Stimulated activated CD4-positive, alpha-beta T cell treated with anti-CD3 and anti-CD28 coated beads, Interleukin-1b, Interleukin-23, amount 100 ng/mL, for 1 hour (primary cell): ENCODE measurements at places on chromosomes 13 and 19.

DNA sequence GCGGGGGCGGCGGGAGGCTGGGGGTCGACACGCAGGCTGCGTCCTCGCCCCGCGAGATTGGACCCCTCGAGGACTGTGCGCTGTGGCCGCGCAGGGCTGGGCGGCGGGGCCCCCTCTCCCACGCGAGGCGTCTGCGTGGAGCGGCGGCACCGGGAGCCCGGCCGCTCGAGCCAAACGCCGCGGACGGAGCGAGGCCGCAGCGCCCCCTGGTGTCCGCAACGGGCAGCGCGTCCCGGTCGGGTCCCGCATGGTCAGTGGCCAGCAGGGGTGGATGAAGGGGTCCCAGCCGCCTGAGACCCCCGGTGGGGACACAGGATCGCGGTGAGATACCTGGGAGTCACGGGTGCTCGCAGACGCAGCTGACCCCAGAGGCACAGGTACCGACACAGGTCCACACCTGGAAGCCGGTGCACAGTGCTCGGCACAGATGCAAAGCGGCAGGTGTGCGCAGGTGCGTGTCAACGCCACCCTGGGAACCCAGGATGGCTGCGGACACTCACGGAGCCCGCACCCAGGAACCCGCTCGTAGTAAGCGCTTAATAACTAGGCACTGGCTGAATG is 2.1 kb upstream of the CIRBP start:
- no peak for DNase-seq

GRCh38 chr13:93007928-93008327 is 218.7 kb upstream of the GPC6 start:
- no peak for DNase-seq

DNA sequence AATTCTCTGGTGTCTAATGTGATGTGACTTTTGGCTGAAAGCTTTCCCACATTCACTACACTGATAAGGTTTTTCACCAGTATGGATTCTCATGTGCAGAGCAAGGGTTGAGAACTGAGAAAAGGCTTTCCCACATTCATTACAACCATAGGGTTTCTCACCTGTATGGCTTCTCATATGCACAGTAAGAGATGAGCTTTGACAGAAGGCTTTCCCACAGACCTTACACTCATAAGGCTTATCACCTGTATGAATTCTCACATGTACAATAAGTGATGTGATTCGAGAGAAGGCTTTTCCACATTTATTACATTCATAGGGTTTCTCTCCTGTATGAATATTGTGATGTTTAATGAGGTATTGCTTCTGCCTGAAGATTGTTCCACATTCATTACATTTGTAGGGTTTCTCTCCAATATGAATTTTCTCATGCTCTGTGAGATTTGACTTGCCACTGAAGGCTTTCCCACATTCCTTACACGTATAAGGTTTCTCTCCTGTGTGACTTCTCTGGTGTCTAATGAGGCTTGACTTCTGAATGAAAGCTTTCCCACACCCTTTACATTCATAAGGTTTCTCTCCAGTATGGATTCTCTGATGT is 14.0 kb downstream of the ZNF260 start:
- DNase-seq: no peak

DNA sequence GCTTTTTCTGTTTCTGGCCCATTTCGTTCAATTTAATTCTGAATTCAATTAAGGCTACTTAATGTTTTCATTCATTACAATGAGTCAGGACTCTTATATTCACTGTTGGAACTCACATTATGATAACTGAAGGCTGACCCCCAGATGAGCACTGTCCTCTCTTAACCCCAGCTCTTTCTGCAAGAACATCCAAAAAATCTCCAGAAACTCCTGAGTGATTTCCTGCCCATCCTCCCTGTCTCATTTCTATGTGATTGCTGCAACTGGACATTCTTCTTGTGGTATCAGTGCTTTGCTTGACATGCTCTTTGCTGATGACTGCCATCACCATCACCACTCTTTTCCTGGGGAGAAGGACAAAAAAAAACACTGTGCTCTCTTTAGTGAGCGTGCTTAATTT is 240.3 kb downstream of the SPRY2 start:
- no peak for DNase-seq

DNA sequence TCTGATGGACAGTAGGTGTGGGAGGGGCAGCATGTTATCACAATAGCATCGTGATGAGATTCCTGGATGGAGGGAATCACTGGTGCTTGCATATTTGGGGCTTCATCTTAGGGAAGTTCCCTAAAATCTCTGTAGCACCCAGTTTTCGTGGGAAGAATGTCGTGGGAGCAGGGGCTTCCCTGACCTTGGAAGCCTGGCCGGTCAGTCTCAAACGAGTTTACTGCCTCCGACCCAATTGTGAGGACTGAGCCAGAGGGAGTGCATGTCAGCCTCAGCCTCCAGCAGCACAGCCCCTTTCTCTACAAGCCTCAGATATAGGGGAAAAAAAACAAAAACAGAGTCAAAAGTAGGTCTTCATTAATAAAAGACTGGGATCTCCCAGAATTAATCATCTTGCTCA is 32.2 kb downstream of the COL4A2 start:
- no peak for DNase-seq

- no peak for DNase-seq
Observed at GRCh38 chr19:50206191-50206590, 2.8 kb downstream of the MYH14 start.

DNA sequence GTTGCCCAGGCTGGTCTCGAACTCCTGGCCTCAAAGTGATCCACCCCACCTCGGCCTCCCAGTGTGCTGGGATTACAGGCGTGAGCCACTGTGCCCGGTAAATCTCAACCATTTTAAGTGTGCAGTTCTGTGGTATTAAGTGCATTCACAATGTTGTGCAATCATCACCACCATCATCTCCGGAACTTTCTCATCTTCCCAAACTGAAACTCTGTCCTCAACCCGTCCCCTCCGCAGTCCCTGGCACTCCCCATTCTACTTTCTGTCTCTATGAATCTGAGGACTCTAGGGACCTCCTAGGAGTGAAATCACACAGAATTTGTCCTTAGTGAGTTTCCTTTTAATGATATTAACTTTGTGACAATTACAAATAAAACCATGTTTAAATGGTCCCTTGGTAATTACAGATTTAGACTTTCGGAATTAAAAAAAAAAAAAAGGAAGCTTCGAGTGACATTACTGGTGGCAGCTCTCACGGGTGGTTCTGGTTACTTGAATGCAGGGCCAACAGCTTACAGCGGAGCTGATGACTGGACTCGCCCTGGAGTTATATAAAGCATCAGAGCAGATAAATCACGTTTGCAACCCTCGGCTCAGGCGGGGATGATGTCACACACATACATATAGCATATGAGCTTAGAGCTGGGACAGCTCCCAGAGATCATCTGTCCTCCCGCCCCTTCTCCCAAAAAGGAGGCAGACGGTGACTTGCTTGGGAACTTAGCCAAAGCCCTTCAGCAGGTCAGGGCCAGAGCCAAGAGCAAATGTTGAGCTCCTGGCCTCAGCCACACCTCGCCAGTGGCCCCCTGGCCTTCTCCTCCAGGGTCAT is 89.8 kb downstream of the ZNF557 start:
- DNase-seq: no peak

GRCh38 chr13:74464670-74465069 is 330.5 kb upstream of the KLF12 start:
- no peak for DNase-seq

DNA sequence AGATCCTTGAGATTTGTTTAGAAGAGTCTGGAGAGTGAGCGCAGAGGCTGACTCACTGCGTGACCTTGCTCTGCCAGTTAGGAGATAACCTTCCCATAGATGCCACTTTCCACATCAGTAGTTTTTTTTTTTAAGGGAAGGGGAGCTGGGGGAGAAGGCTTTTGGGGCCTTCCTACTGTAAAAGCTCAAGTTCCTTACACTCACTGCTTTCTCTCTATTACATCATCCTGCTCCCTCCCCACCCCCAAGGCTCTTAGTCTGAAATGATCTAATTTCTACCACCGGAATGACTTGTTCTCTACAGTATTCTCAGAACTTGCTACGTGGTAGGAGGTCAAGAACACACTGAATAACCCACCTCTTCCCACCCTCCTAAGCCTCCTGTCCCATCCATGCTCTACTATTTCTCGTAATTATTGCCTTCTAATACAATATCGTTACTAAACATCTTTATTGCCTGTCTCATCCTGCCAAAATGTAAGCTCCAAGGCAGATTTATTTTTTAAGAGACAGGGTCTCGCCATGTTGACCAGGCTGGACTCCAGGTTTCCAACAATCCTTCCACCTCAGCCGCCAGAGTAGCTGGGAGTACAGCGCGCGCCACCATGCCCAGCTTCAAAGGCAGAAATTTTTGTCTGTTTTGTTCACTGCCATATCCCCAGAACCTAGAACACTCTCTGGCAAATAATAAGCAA is 1.2 kb downstream of the LONP1 start:
- no peak for DNase-seq

DNA sequence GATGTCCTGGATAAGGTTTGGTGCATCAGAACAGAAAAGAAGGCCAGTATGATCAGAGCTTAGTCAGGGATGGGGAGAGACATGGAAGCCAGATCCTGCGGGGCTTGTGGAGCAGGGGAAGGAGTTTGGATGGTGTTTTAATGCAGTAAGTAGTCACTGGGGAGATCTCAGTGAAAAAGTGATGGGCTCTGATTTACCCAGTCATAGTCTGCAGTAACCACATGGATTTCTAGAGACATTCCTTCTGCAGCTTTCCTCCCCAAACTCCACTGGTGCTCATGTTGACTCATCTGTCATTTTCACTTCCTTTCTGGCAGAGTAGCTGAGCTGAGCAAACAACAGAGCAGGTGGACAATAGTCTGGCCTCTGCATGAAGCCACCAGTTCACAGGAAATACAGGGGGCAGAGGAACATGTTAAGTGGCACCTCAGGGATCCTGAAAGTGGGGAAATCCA is 144.1 kb downstream of the DPF1 start:
- no peak for DNase-seq

GRCh38 chr19:44960906-44961728 is 5.9 kb downstream of the CLPTM1 start:
- no peak for DNase-seq

DNA sequence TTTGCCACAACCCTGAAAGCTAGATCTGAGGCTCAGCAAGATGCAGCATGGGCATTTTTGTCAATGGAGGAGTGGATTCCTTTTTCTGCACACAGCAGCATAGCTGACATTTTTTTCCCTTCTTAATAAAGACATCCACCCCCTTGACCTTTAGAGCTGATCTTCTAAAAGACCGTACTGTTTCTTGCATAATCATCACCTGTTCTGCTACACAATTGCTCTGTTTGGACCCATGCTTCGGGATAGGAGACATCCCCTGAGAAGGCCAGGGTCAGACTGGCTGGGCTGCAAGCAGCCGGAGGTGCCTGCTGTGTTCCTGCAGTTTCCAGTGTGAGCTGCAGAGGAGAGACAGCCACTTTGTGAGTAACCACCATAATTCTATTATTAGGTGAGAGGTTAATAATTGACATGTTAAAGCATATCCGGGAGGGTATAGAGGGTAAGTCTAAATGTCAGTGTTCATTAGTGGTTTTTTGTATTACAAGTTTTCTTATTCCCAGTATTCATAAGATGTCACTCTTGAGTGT is 108.5 kb upstream of the C1QTNF9B start:
- no peak for DNase-seq

- no peak for DNase-seq
Observed at GRCh38 chr19:1826557-1827521, 14.8 kb upstream of the ATP8B3 start.

DNA sequence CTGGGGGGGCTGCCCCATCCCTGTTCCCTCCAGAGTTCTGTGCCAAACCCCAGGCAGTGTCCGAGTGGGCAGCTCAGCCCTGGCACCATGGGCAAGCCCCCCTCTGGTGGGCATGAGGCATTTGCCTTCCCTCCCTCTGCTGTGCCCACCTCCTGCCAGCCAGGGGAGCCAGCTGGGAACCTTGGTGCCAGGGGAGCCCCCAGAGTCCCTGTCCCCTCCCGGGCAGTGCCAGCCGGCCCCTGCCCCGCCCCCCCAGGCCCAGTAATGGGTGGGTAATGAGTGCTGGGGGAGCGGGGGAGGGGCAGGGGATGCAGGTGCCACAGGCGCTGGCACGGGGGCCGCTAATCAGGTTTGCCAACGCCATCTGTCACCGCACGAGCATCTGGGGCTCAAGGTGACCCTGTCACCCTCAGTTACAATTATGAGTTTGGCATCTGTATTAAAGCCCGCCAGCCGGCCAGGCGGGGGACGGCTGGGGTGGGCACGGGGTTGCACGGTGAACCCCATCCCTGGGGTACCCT is 5.9 kb downstream of the DAND5 start:
- DNase-seq: no peak

DNA sequence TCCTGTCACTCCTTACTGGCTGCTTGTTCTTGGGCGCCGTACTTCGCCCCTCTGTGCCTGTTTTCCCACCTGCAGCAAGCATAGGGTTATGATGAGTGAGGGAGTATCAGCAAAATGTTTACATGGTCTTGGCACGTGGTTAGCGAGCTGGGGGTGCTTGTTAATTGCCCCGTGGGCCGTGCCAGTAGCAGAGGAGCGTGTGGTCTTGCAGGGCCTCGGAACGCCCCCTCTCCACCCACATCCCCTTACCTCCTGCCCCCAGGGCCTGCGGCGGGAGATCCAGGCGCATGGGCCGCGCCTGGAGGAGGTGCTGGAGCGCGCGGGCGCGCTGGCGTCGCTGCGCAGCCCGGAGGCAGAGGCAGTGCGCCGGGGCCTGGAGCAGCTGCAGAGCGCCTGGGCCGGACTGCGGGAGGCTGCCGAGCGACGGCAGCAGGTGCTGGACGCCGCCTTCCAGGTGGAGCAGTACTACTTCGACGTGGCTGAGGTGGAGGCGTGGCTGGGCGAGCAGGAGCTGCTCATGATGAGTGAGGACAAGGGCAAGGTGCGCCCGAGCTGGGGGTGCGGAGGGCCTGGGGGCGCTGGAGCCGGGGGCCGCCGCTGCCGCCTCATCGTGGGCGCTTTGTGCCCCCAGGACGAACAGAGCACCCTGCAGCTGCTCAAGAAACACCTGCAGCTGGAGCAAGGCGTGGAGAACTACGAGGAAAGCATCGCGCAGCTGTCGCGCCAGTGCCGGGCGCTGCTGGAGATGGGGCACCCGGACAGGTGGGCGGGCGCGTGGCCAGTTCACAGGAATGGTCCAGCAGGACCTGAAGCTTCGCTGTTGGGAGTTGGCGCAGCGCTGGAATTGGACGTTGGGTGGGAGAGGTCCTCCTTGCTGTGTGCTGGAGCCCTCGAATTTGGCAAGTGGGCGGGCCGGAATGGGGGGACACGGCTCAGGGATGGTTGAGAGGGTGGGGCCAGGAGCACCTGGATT is 22.5 kb upstream of the SHKBP1 start:
- no peak for DNase-seq

- DNase-seq: no peak
Observed at GRCh38 chr13:50171590-50172282, 156.5 kb downstream of the KCNRG start.

GRCh38 chr13:49220036-49220855 is at the start of gene MLNR:
TSS of gene MLNR (plus strand) at chr13:49220338. CDS start at chr13:49220338, 0 bp downstream.
- no peak for DNase-seq

- no peak for DNase-seq
Observed at GRCh38 chr13:38824342-38824741, 137.5 kb downstream of the FREM2 start.
